ENCODE measurements at places on chromosomes 13 and 19. TPM values are rescaled to one million over a fixed set of nuclear protein-coding genes. Genes with fewer than 3 reads are reported as not detected.

GRAMD1A gene
- 111 TPM for polyA plus RNA-seq

DNA sequence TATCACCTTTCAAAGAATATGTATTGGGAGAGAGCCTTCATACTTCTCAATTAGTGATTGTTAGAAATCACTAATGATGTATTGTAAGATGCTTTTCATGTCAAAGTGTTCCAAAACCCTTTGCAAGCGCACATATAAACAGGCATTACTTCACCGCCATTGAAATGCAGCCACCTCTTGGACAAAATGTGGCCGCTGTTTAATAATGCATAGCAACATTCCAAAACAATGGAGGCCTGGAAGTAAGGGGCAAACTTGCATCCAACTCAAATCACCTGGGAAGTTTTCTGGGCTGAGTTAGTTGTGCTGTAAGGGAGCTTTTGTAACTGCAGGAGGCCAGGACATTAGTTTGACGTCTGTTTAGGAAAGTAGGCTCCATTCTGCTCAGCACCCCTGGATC lies 438.1 kb downstream of the FGF9 start:
- peak; percentile 35 for DNase-seq

GRCh38 chr19:48715681-48716171 lies 3.8 kb downstream of the MAMSTR start:
- no peak for DNase-seq

DNA sequence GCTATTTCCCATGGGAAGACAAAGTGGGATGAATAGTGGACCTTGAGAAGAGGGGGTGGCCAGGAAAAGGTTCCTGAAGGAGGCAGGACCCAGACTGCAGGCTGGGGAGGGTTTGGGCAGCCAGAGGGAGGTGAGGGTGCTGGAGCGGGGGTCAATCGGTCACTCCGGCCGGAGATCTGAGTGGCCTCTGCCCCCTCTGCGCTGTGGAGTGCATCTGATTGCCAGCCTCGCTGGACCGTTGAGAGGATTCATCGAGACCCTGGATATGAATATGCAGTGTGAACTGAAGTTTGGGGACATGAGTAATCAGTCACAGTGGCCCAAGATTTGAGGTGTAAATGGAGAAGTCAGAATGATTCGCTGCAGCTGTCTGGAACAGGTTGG lies 5.5 kb upstream of the ZNF580 start:
- DNase-seq: no peak

GRCh38 chr13:114021464-114022308 lies 47.8 kb upstream of the C13orf46 start:
- DNase-seq: no peak
